ENCODE measurements at places on chromosomes 12 and 14. TPM values are rescaled to one million over a fixed set of nuclear protein-coding genes. Genes with fewer than 3 reads are reported as not detected.

The FOXN4 gene
- 0.78 TPM for polyA plus RNA-seq

The NKX2-1 gene
- polyA plus RNA-seq, result not detected

The PGF gene
- polyA plus RNA-seq, result 2.1 TPM

The KLHL28 gene
- polyA plus RNA-seq, result 2.2 TPM

The RASSF9 gene
- polyA plus RNA-seq, result 0.02 TPM

The KCNC2 gene
- polyA plus RNA-seq, result 0.06 TPM

The CRY1 gene
- polyA plus RNA-seq, result 13.6 TPM

DNA sequence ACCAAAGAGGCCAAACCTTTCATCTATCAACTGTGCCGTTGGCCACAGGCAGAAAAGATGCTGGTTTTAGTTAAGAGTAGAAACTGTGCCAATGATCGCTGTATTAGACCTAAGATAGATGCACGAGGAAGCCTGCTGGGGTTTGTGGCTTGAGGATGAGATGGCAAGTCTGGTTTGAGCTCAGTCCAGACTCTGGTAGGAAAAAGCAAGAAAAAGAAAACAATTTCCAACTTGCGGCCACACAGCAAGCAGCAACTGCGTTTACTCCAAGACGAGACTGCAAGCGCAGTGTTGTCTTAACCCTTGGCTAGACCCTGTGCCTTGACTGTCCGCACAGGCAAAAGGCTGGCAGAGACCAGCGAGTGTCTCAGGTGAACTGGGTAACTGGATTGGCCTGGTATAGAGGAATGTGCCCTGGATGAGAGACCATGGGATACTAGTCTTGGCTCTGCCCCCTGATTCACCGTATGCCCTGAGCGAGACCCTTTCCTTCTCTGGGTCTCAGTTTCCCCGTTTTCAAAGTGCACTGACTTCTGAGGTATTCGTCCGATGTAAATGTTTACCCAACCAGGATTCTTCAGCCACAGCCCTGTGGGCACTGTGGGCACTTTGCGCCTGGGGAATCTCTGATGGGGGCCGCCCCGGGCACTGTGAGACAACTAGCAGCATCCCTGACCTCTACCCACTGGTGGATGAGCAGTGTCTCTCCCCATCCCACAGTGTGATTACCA lies 113.4 kb downstream of the DICER1 start:
- peak; percentile 29 for DNase-seq

DNA sequence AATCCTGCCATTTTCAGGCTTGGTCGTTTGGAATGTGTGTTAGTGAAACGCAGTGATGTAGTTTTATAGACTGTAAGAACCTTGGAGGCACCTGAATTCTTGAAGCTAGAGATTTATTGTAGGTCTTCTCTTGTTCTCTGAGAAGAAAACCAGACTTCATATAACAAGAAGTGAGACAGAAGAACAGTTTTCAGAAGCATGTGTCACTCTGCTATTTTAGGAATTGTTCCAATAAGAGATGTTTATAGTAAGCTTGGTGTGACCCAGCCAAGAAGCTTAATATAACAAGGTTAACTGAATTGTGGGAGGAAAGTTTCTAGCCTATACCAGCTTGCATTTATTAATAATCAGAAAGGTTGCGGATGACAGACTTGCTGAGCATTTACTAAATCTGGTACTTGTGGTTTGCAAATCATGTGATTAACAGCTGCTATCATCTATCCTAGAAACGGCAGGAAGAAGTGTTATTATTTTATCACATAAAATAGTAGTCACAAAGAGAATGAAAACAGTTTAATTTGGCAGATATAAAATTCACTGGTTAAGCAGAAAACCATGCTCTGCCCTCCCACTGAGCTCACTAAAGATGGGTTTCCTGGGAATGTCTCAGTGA lies 49.2 kb upstream of the BCAT1 start:
- DNase-seq, result no peak

DNA sequence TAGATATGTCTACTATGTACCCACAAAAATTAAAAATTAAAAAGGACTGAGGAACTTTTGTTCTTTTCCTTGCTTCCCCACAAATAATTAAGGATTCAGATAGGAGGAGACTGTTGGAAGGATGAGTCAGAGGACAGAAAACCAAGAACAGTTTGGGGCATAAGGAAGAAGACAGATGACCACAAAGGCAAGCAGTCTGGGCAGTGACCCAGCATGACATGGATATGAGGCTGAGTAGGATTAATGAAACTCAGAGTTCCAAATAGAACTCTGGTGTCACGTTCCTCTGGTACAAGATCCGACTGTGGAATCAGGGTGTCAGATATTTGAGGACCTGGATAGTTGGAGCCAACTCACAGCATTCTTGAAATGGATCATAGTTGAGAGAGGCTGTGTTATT lies 89.3 kb upstream of the SLC38A4 start:
- no peak for DNase-seq

DNA sequence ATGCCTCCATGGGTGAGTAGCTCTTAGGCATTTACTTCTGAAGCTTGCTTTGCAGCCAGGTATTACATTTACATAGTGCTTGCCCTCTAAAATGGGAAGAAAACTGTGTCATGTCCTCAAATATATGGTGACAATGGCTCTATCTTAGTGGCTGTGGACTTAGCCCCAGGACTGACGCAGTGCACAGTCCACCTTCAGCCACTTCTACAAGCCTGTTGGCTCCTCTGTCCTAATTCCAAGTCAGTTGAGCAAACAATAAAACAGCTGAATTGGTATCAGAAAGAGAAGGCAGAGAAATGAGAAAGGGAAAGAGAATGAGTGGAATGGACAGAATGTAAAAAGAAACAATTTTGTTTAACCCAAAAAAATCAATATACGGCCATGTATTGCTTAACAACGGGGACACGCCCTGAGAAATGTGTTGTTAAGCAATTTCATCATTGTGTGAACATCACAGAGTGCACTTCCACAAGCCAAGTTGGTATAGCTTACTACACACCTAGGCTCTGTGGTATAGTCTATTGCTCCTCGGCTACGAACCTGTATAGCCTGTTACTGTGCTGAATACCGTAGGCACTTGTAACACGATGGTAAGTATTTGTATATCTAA lies 93.5 kb downstream of the GRIN2B start:
- no peak for DNase-seq

DNA sequence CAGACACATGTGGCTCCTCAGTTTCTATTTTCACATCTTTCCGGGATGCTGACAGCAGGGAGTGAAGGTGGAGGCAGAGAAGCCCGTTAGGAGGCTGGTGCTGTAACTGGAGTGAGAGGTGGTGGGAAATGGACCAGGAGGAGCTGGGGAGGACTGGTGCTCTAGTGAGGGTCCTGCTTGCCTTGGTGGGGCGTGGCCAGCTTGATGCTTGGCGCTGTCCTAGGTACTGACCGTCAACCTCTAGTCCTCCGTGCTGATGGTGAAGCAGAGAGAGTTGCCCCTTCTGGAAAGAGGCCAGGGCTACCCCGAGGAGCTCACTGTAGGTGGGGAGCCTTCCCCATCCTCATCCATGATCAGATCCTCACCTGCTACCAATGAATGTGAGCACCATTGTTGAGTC lies 1.4 kb downstream of the TRMT61A start:
- DNase-seq, result no peak

DNA sequence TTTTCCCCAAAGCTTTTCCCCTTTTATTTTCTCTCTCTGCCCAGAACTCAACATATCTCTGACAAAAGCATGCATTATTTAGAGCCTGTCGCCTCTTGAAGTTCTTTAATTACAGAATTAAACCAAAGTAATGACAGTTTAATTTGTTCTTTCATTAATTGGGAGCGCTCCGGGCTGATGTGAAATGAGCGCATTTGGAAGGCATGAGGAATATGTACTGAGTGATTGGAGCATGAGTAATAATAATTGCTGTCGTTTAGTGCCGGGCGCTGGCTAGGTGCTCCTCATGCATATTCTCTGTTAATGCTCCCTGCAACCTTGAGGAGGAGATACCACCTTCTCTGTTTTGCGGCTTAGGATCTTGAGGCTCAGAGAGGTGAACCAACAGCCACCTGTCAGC lies 120.5 kb downstream of the SLC25A47 start:
- DNase-seq, result no peak

- DNase-seq, result no peak
Measured at GRCh38 chr12:46177025-46177424, 91.8 kb downstream of the SLC38A1 start.

GRCh38 chr14:53167602-53168328 lies 14.6 kb upstream of the DDHD1 start:
- DNase-seq, result no peak

GRCh38 chr12:116266631-116267349 lies 10.7 kb downstream of the MED13L start:
- DNase-seq, result no peak
